ENCODE measurements at places on chromosomes 16 and 17.

- no peak for DNase-seq
Measured at GRCh38 chr16:88071908-88072307, 120.7 kb downstream of the BANP start.

- DNase-seq: peak; percentile 40
Measured at GRCh38 chr17:3474212-3474611, 1.6 kb upstream of the ASPA start.

DNA sequence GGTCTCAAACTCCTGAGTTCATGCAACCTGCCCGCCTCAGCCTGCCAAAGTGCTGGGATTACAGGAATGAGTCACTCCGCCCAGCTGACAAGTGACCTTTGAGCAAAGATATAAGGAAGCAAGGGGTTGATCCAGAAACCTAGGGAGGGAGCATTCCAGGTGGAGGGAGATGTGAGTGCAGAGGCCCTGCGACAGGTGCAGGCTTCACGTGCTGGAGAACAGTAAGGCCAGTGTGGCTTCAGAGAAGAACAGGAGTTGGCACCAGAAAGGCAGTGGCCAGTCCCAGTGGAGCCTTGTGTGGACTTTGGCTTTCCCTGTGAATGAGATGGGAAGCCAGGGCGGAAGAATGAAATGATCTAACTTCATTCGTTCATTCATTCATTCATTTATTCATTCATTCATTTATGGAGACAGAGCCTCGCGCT is 73.6 kb upstream of the HAS3 start:
- DNase-seq: no peak

- no peak for DNase-seq
Measured at GRCh38 chr16:85921026-85921425, 22.1 kb downstream of the IRF8 start.

All from globus pallidus (tissue), 1 donor.